GM23338 (cell line): ENCODE measurements at places on chromosomes 11 and 22. TPM values are rescaled to one million over a fixed set of nuclear protein-coding genes. Genes with fewer than 3 reads are reported as not detected.
A peak's percentile ranks its signal among the peaks of the same experiment; 100 is the strongest.

DNA sequence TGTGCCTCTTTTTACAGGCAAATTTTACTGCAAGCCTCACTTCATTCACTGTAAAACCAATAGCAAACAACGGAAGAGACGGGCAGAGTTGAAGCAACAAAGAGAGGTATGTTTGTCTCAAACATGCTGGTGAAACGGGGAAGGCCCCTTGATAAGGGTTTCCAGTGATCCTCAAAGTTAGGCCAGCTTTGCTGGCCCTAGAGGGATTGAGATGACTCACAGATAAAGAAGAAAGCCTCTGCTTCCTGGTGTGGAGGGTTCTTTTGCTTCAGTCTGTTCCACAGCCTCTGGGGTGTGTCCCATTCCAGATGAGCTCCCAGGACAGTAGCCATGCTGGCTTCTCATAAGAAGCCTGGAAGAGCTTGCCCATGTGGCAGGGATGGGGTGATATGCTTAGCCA is 118.9 kb upstream of the PARVA start:
- no peak for DNase-seq

- no peak for DNase-seq
These were observed 154.3 kb upstream of the TBCEL start for GRCh38 chr11:120869516-120870011.

DNA sequence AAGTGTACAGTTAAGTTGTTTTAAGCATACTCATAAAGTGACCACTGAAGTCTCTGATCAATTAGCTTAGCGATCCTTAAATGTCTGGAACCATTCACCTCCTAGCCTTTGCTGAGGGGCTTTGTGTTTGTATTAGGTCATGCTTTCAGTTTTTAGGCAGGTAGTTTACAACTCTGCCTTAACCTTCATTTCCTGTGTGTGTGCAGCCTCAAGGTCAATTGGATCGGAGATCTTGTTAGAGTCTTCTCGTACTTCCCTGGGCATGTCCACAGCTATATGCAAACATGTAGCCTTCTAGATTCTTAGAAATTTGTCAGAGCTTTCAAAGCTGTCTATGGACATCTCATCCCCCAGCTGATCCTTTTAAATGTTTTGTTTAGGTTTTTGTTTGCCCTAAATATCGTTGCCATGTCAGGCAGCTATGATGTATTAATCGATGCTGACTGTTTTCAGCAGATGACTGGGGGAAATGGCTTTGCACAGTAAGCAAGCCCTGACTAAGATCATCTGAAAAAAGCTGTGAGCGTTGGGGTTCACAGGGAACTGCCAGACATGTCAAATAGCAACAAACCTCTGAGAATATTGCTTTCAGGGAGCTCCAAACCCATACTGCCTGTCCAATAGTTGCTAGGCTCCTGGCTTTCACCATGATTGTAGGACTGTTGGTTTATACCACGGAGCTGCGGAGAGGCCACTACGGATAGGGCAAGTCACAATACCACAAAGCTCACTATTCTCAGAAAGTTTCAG is 45.6 kb downstream of the GLYAT start:
- DNase-seq = no peak

DNA sequence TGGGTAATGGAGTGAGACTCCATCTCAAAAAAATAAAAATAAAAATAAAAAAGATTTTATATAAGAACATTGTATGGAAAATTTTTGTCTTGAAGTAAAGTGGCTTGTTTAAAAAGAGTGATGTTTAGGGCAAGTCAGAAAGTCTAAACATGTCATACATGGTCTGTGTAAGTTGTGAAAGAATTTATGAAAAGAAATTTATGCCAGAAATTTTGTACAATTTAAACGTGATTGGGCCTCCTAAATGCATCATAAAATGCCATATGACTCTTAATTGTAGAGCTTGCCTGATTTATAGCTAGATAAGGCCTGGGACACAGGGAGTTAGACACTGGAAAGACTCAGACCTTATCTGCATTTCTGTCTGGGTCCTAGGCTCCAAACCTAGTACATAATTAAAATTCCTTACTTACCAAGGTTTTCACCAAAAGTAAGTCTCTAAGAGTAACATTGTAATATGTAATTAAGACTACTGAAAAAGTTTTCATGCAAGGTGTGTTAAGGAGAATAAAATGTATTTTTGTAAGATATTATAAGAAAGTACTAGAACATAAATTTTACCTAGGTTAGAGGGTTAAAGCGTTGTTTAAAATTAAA is 110.5 kb downstream of the AASDHPPT start:
- DNase-seq = peak; percentile 10

- no peak for DNase-seq
These were observed 1128.2 kb downstream of the BRD1 start for GRCh38 chr22:48699511-48699910.

- no peak for DNase-seq
These were observed 69.5 kb upstream of the GRIK4 start for GRCh38 chr11:120442031-120442430.

- DNase-seq = no peak
These were observed 71.4 kb upstream of the BMAL1 start for GRCh38 chr11:13206086-13206640.

GRCh38 chr22:19567157-19568009 is 43.2 kb upstream of the CLDN5 start:
- no peak for DNase-seq

DNA sequence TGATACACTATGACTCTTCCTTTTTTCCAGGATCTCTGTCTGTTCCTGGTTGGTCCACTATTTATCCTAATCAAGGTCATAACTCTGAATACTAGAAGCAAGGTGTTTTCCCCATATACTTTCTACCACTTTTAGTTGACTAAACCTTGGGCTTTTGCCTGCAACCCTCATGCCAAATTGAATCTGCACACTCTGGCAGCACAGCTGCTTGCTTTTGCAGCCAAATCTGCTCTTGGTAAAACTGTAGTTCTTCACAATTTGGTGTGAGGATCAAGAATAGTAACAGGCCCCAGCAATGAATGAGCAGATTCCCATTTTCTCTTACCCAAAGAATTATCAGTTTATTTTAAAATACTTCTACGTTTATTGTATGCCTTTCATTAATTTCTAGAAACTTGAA is 586.5 kb upstream of the CNTN5 start:
- DNase-seq = no peak

- peak; percentile 86 for DNase-seq
These were observed 32.1 kb upstream of the TENM4 start for GRCh38 chr11:79472819-79473529.

- no peak for DNase-seq
These were observed 25.5 kb upstream of the NNMT start for GRCh38 chr11:114270531-114271270.

DNA sequence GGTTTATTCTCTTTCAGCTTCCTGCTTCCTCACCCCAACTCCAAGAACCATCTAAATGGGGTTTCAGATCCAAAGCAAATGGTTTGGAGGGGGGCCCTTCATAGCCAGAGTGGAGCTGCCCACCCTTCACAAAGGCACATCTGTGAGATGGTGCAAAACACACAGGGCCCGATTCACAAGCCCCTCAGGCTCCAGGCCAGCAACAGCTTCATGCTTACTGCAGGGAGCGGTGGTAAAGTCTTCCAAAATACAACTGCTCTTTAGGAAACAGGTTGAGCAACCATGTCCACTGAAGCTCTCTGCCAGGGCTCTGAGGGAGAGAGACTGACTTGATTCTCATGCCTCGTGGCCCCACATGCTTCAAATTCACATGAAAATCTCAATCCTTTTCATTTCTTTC is 213.0 kb upstream of the NARS2 start:
- DNase-seq = no peak

Gene OR4A47
- total RNA-seq = not detected in 2 replicates

Gene PRODH
- 31.9 and 67.4 TPM in 2 replicates for total RNA-seq

Gene TPBGL
- total RNA-seq = 0.16 and 0.21 TPM in 2 replicates
